ENCODE measurements at places on chromosomes 16 and 17. TPM values are rescaled to one million over a fixed set of nuclear protein-coding genes. Genes with fewer than 3 reads are reported as not detected.
A peak's percentile ranks its signal among the peaks of the same experiment; 100 is the strongest.

- DNase-seq = peak; percentile 82
Measured at GRCh38 chr16:29806641-29807425, 504 bp downstream of the MAZ start.

- no peak for DNase-seq
Measured at GRCh38 chr17:21263376-21263775, 10.2 kb upstream of the NATD1 start.

Gene RTN4RL1
- total RNA-seq = 0.18 TPM

Gene RAB37
- total RNA-seq = 3.5 TPM

GRCh38 chr17:68288804-68289203 lies 2.1 kb downstream of the SLC16A6 start:
- peak; percentile 42 for DNase-seq

DNA sequence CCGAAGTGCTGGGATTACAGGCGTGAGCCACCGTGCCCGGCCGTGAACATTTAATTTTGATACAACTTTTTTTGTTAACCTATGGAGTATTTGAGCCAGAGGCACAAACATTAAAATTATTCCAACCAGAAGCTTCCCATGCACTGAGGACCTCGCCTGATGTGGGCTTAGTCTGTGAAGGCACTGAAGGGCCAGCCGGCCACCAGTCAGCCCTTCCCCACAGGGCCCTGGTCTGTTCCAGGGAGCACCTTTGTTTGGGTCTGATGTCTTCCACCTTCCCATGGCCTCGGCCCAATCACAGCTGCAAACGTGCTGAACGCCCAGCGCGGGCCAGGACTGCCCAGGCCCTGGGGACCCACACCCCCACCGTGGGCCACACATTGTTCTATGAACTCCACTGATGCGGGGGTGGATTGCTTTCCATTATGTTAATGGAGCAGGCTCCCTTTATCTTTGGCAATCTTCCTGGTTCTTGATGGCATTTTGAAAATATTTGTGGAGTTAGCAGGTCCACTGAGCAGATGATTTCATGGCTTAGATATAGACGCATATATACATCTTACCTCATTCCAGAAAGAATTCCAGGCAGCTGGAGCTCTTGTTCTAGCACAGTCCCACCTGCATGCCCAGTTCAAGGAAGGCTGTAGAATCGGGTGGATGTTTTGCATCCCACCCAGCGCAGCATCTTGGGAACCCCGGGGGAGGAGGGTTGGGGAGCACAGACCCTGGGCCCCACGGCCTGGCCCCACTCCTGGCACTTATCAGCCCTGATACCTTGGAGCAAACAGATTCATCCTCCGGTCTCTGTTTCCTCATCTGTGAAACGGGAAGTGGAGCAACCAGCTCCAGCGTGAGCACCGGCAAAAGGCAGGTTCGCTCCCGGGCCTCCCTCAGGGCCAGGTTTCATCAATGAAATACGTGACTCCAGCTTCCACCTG lies 14.5 kb downstream of the SPIRE2 start:
- no peak for DNase-seq

GRCh38 chr16:89119166-89119621 lies 25.5 kb downstream of the ACSF3 start:
- DNase-seq = no peak

DNA sequence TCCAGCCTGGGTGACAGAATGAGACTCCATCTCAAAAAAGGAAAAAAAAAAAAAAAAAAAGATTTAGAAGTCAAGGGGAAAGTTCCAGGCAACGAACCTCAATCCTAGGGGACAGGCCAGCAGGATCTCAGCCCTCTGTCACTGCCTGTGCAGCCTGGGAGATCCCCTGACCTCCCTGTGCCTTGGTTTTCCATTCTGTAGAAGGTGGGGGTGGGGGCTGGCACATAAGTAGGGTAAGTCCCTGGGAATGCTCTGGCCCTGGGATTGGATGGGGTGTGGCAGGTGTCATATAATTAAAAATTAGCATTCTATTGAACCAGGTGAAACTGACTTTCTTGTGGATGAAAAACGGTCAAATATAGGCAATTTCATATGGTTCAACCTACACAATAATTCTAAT lies 90.5 kb downstream of the C16orf78 start:
- DNase-seq = no peak

DNA sequence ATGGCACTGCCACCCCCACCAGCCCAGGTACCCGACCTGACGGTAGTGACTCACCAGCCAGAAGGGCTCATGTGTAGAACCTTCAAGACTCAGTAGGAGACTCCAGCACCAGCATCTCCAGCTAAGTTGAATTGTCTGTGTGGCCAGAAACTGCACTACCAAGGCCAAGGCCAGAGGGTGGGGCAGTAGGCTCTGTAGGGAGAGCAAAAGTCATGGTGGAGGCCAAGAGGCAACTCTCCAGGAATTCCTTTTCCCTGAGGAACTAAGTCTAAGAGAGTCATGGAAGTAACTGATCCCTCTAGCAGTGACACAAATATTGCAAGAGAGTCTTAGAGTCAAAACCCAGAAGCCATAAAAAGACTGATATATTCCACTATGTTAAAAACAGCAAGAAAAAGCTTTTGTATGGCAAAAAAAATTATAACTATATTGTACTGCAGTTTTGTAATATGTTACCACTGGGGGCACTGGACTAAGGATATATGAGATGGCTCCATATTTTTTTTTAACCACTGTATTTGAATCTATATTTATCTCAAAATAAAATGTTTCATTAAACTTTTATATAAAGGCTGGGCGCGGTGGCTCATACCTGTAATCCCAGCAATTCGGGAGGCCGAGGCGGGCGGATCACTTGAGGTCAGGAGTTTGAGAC lies 30.2 kb upstream of the GUCY2D start:
- DNase-seq = no peak

DNA sequence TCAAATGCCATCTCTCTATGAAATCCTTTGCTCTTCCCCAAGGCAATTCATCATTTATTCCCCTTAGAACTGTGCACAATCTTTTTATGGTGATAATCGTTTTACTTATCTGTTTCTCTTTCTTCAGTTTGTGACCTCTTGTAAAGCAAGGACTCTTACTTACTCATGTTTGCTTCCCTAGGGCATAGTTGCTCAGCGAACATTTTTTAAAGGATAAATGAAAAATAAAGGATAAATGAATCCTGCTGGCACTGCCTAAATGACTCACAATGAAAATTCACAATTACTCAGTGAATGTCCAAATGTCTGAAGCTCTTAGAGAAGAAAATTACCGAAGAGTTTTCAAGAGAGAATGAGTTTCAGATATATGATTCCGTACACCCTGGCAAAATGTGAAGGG lies 671.7 kb downstream of the CDH11 start:
- DNase-seq = no peak

- DNase-seq = peak; percentile 18
Measured at GRCh38 chr17:54891176-54891821, 9.4 kb upstream of the TOM1L1 start.

Gene HOXB13
- not detected for total RNA-seq

- DNase-seq = no peak
Measured at GRCh38 chr16:25988084-25988483, 296.3 kb downstream of the HS3ST4 start.

Gene CPNE7
- 18.7 TPM for total RNA-seq

DNA sequence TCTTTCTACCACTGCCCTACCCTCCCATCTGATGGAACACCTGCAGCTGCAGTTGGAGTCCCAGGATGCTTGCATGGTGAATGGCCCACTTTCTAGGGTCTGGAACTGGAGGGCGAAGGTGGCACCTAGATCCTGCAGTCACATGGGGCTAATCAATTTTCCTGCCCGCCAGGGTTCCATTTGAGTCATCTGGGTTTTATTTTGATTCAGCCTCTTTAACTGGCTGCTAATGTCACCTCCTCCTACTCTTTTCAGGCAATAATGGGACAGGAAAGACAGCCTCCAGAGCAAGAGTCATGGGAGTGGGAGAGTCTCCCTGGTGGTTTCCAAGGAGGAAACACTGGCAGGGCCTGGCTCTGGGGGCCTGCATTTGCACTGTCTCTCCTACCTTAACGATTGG lies 3.8 kb upstream of the TBKBP1 start:
- DNase-seq = no peak

DNA sequence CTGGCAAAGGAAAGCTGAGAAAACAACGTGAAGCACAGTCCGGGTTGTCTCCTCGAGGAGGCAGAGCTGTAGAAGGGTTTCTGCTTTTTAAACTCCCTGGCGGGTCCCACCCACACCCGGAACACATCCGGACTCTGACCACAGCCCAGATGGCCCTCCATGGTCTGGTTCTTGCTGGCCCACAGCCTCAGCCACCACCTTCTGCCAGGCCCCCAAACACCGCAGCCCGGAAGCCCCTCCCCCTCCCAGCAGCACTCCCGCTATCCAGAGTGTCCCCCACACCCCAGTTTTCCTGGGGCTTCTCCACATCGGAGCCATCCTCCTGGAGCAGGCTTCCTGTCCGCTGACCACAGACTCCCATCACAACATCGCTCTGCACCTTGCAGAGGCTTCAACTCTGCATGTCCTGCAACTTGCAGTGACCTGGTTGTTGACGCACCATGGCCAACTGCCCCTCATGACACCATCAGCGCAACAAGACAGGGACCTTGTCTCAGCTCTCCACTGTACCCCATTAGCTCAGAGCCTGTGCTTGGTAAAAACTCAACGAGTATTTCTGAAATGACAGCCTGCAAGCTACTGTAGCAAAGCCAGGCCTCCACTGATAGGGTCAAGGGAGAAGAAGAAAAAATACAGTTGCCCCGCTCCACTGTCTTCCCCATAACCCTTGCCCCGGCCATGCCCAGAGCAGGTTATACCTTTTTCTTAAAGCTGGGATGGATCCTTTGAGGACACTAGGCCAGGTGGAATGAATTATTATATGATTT lies 129.8 kb downstream of the C16orf78 start:
- no peak for DNase-seq

DNA sequence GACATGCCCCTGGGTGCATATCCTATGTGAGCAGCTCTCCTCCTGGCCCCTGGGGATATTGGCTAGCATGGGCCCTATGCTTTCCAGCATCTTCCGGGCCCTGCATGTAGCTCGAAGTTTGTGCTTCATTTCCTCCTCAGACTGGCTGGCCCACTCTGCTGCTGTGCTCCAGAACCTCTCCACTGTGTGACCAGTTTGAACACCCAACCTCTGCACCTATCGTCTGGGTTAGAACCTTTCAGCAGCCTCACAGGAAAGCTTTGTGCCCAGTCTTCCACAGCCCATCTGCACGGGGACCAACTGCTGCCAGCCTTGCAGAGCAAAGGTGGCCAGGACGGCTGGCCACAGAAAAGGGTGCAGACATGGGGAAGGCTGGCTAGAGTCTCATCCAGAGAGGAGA lies 10.2 kb upstream of the CLEC18B start:
- DNase-seq = no peak

- DNase-seq = peak; percentile 72
Measured at GRCh38 chr16:29825145-29826044, 5.1 kb downstream of the MVP start.

Gene TEKT1
- total RNA-seq = not detected

Gene GRIN2C
- not detected for total RNA-seq

DNA sequence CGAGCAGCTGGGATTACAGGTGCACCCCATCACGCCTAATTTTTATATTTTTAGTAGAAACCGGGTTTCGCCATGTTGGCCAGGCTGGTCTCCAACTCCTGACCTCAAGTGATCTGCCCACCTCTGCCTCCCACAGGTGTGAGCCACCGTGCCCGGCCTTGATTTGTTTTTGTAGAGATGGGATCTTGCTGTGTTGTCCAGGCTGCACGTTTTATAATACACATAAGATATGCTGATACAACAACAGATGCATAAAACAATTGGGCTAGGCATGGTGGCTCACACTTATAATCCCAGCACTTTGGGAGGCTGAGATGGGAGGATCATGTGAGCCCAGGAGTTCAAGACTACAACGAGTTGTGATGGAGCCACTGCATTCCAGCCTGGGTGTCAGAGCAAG lies 6.0 kb downstream of the USP36 start:
- no peak for DNase-seq

DNA sequence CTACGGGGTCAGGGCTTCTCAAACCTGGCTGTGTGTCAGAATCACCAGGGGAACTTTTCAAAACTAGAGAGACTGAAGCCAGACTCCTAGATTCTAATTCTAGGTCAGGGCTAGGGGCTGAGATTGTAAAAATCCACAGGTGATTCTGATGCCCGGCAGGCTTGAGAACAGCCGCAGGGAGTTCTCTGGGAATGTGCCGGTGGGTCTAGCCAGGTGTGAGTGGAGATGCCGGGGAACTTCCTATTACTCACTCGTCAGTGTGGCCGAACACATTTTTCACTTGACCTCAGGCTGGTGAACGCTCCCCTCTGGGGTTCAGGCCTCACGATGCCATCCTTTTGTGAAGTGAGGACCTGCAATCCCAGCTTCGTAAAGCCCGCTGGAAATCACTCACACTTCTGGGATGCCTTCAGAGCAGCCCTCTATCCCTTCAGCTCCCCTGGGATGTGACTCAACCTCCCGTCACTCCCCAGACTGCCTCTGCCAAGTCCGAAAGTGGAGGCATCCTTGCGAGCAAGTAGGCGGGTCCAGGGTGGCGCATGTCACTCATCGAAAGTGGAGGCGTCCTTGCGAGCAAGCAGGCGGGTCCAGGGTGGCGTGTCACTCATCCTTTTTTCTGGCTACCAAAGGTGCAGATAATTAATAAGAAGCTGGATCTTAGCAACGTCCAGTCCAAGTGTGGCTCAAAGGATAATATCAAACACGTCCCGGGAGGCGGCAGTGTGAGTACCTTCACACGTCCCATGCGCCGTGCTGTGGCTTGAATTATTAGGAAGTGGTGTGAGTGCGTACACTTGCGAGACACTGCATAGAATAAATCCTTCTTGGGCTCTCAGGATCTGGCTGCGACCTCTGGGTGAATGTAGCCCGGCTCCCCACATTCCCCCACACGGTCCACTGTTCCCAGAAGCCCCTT lies 10.9 kb downstream of the STH start:
- no peak for DNase-seq

- peak; percentile 76 for DNase-seq
Measured at GRCh38 chr17:75404731-75405364, 630 bp downstream of the GRB2 start.

GRCh38 chr17:33811004-33811760 lies 443.9 kb upstream of the CCL2 start:
- DNase-seq = no peak

Gene CMTM2
- total RNA-seq = 0.51 TPM

Gene MAP3K14
- total RNA-seq = 52.5 TPM

DNA sequence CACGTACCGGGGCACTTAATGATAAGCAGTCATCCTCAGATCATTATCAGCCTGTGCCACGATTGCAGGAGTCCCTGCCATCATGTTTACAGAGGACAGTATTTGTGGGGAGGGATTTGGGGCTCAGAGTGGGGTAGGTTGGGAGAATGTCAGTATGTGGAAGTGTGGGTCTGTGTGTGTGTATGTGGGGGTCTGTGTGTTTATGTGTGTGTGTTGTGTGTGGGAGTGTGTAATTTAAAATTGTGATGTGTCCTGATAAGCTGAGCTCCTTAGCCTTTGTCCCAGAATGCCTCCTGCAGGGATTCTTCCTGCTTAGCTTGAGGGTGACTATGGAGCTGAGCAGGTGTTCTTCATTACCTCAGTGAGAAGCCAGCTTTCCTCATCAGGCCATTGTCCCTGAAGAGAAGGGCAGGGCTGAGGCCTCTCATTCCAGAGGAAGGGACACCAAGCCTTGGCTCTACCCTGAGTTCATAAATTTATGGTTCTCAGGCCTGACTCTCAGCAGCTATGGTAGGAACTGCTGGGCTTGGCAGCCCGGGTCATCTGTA lies 13.5 kb upstream of the EFCAB13 start:
- DNase-seq = no peak

- no peak for DNase-seq
Measured at GRCh38 chr16:54050459-54051210, 236.0 kb downstream of the IRX3 start.
